Pancreas (tissue), 10 donors: ENCODE measurements at places on chromosomes 12 and 14. TPM values are rescaled to one million over a fixed set of nuclear protein-coding genes. Genes with fewer than 3 reads are reported as not detected.

- no peak for DNase-seq
Observed at GRCh38 chr14:104787736-104788135, 7.8 kb downstream of the AKT1 start.

DNA sequence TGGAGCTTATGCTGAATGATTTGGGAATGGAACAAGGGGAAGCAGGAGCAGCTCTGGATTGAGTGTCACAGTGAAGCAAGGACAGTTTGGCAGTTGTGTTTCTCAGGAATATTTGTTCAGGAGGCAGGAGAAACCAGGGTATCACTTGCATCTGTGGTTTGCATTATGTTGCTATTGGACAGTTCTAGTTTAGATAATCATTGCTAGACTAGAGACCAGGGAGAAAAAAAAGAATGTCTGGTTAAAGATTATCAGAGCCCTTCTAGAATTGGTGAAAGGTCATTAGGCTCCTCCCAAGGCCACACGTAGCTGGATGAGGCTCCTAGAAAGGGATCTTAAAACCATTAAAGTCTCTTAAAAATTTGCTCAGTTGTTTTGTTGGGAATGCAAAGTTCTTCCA lies 17.0 kb upstream of the SRSF5 start:
- no peak for DNase-seq

- DNase-seq: no peak
Observed at GRCh38 chr14:50714450-50715073, 46.5 kb upstream of the SAV1 start.

DNA sequence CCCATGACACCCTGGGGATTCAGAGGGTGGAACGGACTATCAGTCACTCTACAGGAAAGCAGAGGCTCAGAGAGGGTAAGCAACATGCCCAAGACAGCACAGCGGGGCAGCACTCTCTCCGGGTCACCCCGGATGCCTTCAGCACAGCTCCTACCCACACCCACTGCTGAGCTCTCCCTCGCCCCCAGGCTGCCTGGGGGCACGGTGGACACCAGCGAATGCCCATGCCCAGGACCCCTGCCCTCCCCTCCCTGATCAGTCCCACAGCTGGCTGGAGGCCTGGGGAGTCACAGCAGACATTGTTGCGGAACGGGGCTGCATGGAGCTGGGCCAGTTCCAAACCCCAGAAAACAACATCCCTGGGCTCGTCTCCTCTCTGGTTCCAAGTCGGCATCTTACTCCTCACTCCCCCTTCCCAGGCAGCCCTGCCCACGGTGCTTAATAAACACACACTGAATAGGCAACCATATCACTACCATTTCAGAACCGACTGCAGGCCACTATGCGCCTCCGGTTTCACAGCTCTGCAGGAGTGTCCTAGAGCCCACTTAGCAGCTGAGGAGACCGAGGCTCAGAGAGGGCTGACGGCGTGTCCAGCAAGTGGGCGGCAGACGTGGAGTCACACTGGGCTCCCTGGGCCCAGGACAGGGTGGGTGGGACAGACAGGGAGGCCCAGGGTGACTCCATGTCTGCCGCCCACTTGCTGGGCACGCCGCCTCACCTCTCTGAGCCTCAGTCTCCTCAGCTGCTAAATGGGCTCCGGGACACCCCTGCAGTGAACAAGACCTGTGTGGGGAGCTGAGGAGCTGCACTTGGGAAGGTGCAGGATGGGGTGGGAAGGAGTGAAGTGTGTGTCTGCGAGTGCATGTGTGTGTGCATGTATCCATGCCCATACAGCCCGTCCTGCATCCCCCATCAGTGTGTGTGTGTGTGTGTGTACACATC lies 27.0 kb downstream of the CCDC85C start:
- DNase-seq: no peak

GRCh38 chr14:23633160-23633701 lies 2.9 kb upstream of the DHRS2 start:
- no peak for DNase-seq

- no peak for DNase-seq
Observed at GRCh38 chr12:40616383-40616915, 75.8 kb upstream of the CNTN1 start.

DNA sequence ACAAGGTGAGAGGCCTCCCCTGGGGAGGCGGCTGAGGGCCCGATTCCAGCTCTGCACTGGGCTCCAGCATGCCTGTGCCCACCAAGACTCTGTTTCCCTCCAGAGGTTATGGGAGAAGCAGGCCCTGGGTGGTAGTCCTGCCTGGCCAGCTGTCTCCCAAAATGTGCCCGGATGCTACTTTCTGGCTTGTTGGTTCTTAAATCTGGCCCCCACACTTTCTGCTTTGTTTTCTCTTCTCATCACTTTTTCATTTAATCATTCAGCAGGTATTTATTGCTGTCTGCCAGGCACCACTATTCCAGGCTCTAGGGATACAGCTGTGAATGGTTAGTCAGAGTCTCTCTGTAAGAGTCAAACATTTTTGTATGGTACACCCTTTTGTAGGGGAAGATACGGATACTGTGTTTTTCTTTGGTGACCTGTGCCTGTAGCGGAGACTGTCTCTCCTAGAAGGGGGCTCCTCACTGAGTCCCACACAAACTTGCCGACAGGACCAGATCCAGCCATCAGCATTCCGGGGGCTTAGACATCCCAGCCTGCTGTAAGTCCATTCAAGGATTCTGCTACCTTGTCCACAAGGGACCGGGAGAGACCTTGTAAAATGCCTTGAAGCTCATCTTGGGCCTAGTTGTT lies 3.8 kb downstream of the DHRS2 start:
- no peak for DNase-seq

- no peak for DNase-seq
Observed at GRCh38 chr12:88424791-88425730, 155.2 kb downstream of the KITLG start.

- no peak for DNase-seq
Observed at GRCh38 chr14:77130386-77130785, 11.2 kb downstream of the ZDHHC22 start.

DNA sequence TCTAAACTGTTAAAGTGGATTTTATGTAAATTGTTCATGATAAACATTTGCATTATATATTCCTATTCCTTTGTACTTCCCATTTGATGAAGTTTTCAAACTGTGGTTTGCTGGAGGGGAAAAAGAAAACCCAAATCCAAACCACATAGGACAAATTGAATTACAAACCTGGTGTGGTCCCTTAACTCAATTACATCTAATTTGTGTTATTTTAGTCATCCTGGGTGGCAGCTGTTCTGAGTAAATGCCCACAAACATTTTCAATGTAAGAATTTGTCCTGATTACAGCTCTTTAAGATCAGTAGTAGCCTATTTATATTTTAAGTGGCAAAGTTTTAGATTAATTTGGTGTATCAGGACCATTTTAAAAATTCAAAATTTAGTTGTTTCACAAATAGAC lies 153.9 kb downstream of the RAD51B start:
- no peak for DNase-seq

- no peak for DNase-seq
Observed at GRCh38 chr14:76531821-76532318, 155.9 kb downstream of the ESRRB start.

GRCh38 chr14:26289891-26290486 lies 307.8 kb downstream of the NOVA1 start:
- DNase-seq: no peak

GRCh38 chr14:23099212-23099861 lies 4.0 kb downstream of the C14orf119 start:
- no peak for DNase-seq

GRCh38 chr14:59890676-59891075 lies 20.1 kb upstream of the RTN1 start:
- DNase-seq: no peak

- peak; percentile 47 for DNase-seq
Observed at GRCh38 chr12:70365648-70366518, at the start of gene KCNMB4. Gene KCNMB4 (plus strand): TSS chr12:70366290. CDS start chr12:70366735, 445 bp downstream.

DNA sequence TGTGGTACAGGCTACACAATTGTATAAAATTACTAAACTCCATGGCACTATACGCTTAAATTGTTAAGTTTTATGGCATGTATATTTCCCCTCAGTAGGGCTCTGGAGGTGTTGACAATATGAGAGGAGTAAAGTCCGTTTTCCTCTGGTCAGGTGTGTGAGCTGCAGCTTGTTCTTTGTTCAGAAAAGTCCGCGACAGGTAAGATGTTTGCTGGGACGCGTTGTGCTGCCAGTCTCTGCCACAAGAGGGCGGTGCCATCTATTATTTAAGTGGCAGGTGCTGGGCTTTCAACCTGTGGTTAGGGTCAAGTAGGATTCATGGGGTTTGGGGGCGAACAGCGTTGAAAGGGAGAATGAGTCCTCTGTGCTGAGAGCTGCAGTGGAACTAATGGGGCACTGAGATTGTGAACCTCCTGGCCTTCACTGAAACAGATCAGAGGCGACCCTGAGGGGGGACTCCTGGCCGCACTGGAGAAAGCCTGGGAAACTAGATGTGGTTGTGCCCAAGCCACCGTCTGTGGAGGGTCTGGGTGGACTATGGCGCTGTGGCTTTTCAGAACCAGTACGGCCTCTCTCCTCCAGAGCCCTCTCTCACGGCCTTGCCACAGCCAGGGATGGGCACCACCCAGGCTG lies 179.0 kb downstream of the SLC15A4 start:
- DNase-seq: no peak

GRCh38 chr14:94670692-94671285 lies 58.6 kb downstream of the SERPINA3 start:
- DNase-seq: no peak

GRCh38 chr12:107634530-107634929 lies 51.1 kb upstream of the PWP1 start:
- DNase-seq: no peak

DNA sequence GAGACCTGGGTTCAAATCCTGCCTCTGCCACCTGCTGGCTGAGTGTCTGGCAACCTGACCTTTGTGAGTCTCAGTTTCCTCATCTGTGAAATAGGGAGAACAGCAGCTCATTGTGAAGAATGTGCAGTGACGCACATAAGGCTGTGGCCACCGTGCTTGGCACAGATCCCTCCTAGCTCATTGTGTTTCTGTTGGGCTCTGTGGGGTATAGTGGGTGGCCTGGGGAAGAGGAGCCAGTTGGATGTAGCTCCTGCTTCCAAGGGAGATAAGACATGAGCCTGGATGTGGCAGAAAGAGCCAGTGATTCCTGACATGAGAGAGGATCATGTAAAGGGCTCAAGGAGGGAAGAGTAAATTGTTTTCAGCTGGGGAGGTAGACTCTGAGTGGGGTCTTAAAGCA lies 120.0 kb downstream of the ESRRB start:
- no peak for DNase-seq

GRCh38 chr12:48934312-48934706 lies 9.0 kb upstream of the FKBP11 start:
- no peak for DNase-seq

DNA sequence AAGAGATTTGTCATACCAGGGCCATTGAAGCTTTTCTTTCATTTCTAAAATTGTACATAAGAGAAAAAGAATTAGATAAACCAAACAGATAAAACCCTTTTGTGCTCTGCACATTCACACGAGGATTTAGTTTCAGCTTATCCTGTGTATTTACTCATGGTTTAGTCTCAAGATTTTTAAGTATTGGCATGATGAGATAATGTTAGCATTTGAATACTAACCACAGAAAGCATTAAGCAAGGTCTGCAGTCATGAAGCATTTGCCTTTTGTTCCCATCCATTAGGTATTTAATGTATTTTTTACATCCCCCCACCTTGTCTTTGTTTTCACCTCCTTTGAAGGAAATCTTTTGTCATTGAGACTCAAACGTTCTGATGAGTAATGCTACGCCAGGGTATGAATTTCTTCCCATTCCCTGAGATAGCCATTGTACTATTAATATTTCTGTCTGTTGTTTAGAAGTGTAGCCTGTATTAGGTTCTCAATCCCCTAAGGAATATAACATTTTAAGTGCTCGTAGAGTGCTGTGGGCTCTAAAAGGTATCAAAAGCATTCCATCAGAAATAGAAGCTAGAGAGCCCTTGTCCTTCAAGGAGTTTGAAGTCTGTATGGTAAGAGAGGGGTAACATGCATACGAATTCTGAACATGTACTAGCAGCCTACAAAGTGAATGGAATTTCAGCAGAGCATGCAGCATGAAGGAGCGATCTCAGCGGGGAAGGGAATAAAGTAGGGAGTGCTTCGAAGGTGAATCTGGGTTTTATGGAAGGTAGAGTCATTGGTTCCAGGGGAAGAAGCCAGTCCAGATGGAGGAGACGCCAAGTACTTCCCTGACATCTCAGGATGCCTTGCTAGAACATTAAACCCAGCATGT lies 22.3 kb downstream of the CRADD start:
- no peak for DNase-seq

DNA sequence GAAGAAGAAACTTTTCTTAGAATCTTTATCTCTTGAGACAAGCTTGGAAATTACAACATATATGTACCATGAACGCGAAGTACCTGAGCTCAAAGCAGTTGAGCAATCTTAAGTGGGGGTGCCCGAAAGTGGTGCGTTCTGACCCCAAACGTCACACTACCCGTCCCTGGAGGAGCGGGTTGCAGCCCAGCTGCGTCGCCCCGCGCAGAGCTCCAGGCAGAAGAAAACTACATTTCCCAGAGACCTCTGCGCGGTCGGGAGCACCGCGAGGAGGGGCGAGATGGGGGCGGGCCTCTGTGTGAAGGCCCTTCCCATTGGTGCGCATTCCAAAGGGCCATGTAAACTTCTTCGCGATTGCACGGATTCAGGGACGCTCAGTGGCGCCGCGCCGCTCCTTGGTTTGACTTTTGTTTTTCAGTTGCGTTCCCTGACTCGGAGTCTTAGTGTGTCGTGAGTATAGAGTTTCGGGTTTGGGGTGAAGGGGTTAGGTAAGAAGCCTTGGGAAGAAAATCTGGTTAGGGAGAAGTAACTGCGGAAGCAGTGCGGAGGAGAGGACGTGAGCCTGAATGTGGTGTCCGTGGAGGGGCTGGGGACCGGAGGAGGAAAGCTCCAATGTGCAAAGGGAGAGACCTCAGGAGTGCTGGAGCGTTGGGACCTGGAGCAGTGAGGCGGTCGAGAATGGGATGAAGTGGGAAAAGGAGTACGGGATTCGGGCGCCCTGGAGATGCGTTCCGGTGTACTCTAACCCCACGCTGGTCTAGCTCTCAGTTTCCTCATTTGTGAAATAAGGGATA lies at the start of gene CCDC77:
TSS of gene CCDC77 (plus strand) at position 410 of the 794 bp plus-strand sequence. CDS start 7,740 bp downstream, outside the sequence.
- peak; percentile 84 for DNase-seq

TSPAN9 gene
- 9.6 TPM for total RNA-seq

SENP1 gene
- 8.1 TPM for total RNA-seq

SSTR1 gene
- 2.3 TPM for total RNA-seq

STAB2 gene
- not detected for total RNA-seq

SPTB gene
- total RNA-seq: 3.4 TPM

PAX9 gene
- 0.22 TPM for total RNA-seq

CLEC7A gene
- total RNA-seq: 8.5 TPM

BRF1 gene
- 19.3 TPM for total RNA-seq

USP44 gene
- 2.5 TPM for total RNA-seq

LRRC10 gene
- total RNA-seq: not detected

ERG28 gene
- total RNA-seq: 4.2 TPM

ALDH2 gene
- total RNA-seq: 43.9 TPM

KRT4 gene
- 0.28 TPM for total RNA-seq

SLC8A3 gene
- total RNA-seq: 0.08 TPM
